Caco-2 (cell line): ENCODE measurements at places on chromosomes 16 and 17. TPM values are rescaled to one million over a fixed set of nuclear protein-coding genes. Genes with fewer than 3 reads are reported as not detected.

- no peak for DNase-seq
Measured at GRCh38 chr16:26363581-26363980, 671.8 kb downstream of the HS3ST4 start.

GRCh38 chr16:83215406-83216001 is 588.7 kb downstream of the CDH13 start:
- peak; percentile 78 for DNase-seq

Gene SMTNL2
- 38.8 and 39.3 TPM in 2 replicates for total RNA-seq

DNA sequence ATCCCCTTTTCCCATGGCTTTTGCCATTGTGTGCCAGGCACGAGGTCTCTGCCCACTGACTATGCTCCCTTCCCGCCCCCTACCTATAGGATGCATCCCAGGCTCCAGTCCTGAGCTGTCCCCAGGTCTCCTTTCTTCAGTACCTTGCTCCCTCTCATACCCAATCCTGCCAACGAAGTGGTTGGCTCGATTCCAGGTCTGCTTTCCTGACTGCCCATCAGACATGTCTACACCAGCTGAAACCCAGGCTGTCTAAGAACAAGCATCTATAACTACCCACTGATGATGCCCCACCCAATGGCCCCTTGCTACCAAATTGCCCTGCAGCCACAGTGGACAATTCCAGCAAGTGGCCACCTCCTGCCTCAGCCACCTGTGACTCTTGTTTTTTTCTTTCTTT is 479.1 kb downstream of the SOX9 start:
- DNase-seq: no peak
